NCI-H1436 (cell line): ENCODE measurements at places on chromosomes 13 and 19.

DNA sequence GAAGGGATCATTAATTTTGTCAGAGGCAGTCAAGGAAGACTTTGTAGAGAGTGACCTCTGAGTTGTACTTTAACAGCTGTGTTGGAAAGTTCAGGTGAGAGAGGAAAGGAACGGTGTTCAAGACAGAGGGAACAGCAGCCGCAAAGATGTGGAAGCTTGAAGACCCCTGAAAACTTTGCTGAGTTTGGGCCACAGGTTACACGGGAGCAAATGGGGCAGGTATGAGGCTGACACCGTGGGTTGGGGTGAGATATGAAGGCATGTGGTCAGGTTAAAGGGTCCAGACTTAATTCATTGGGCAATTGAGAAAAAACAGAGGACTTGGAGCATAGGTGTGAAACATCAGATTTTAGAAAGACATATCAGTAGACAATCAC is 72.0 kb upstream of the SERP2 start:
- no peak for DNase-seq

GRCh38 chr13:22497991-22498780 is 682.6 kb upstream of the SGCG start:
- DNase-seq: no peak

GRCh38 chr13:110125613-110126272 is 181.2 kb downstream of the COL4A1 start:
- no peak for DNase-seq

DNA sequence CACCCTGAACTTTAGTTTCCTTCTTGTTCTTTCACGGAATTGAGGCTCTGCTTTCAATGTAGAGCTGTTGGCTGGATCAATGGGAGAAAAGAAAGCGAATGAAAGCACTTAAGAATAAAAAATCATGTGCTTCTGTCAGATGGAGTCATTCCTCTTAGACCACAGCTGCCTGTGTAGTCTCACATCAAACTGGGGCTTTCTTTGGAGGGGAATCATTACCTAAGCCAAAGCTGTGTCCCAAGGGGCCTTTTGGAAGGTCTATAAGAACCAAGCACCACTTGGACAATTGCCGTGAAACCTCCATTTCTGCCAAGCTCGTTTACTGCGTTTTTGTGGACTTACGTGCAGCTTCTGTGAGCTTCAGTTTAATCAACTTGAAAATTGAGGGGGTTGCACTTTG is 44.2 kb upstream of the RNF113B start:
- DNase-seq: peak; percentile 69

DNA sequence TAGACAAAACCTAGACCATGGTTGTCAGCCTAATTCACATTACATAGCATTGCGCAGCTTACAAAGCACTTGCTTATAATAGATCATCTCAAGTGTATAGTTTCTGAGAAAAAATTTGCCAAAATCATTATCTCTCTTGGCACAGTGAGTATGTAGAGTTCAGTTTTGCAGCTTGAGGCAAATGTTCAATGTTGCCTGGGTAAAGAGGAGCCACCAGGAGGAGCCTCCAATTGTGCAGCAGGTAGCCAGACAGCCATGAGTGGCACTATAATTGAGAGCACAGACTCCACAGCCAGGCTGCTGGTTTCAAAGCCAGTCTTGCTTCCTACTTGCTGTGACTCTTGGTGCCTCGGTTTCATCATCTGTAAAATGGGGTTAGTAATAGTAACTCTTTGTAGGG is 24.0 kb upstream of the OLFM4 start:
- DNase-seq: no peak

GRCh38 chr19:51339313-51339686 is 2.6 kb downstream of the VSIG10L start:
- peak; percentile 54 for DNase-seq

GRCh38 chr19:55080968-55081769 is 5.5 kb downstream of the EPS8L1 start:
- peak; percentile 73 for DNase-seq

- peak; percentile 17 for DNase-seq
These were observed at the start of gene CACNG6 for GRCh38 chr19:53991224-53992113. TSS of gene CACNG6 (plus strand) at chr19:53991637. CDS start at chr19:53992878, 1,241 bp downstream.

DNA sequence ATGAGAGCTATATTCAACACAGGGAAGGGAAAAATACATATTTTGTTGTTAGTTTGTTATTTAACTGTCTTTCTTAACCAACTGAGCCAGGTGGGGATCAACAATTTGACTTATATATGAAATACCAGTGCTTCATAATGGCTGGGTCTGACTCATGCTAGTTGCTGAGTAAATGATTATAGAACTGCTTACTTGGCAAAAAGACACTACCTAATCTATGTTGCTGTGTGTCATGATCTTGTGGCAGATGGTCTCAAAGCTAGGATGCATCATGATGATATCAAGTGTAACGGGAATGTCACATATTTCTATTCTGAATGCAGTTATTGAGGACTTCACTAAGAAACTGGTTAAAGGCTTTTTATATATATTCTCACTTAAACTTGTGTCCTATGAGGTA is 727.4 kb upstream of the SLITRK1 start:
- no peak for DNase-seq

GRCh38 chr13:40341096-40341471 is 325.4 kb downstream of the FOXO1 start:
- no peak for DNase-seq

DNA sequence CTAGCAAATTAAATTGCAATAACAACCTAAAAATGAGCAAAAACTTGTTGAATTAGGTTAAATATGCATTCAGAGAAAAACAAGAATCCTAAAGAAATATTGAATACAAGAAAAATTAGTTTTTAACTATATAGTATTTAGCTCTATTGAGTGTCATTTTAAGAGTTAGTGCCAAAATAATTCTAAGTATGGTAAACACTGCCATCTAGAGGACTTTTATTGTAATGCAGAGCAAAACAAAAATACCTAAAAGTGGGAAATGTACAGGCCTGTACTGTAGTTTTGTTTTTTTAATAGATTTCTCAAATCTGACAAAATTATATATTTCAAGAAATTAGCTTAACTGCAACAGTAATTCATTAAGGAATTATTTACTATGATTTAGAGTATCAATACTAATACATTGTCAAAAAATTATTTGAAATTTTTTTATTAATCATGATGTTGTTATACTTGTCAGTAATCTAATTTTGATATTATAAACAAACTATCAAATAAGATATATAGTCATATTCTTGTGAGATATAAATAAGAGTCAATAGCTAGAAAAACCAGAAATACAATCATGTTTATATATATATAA is 8.2 kb upstream of the PCDH9 start:
- DNase-seq: peak; percentile 1

DNA sequence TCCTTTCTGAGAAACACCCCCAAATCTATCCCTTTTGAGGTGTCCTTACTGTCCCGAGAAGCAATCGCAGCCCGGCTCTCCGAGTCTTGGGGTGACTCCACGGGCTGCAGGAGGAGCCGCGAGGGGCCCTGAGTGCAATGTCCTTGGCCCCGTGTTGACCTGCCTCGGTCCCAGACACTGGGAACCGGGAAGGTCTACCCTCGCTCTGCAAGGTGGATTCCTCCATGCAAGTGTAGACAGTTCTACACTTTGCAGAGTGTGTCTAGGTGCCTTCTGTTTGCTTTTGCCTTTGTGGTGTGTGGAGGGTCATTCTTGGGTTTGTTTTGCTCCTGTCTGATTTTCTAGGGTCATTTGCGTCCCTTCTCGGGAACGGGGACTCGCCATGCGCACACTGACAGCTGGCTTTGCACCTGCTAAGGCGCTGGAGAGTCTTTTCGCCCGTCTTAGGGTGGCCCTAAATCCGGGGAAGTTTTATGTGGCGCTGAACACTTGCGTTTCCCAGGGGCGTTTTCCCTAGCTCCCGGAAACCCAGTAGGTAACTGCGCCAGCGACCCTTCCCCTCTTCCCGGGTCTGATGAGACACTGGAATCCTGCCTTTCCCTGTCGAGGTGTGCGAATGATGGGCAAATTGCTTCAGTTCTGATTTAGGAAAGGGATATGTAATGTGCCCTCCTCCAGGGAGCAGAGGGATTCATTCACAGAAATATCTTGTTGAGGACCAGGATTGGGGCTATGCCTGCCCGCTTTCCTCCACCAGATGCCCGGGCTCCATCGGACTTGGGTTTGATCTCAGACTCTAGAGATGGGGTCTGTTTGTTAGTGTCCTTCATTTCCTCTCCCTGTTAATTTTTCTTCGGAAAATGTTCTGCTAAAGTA is 755 bp downstream of the SERTM1 start:
- DNase-seq: no peak

- DNase-seq: no peak
These were observed 24.0 kb downstream of the MPND start for GRCh38 chr19:4367336-4367723.
